IPS DF 6.9 (cell line): ENCODE measurements at places on chromosomes 5 and 9.

GRCh38 chr5:109563739-109564138 lies 126.0 kb upstream of the MAN2A1 start:
- DNase-seq, result no peak

- DNase-seq, result no peak
Measured at GRCh38 chr5:83686251-83686650, 34.4 kb downstream of the HAPLN1 start.

- no peak for DNase-seq
Measured at GRCh38 chr5:102089883-102090282, 206.2 kb downstream of the SLCO4C1 start.

DNA sequence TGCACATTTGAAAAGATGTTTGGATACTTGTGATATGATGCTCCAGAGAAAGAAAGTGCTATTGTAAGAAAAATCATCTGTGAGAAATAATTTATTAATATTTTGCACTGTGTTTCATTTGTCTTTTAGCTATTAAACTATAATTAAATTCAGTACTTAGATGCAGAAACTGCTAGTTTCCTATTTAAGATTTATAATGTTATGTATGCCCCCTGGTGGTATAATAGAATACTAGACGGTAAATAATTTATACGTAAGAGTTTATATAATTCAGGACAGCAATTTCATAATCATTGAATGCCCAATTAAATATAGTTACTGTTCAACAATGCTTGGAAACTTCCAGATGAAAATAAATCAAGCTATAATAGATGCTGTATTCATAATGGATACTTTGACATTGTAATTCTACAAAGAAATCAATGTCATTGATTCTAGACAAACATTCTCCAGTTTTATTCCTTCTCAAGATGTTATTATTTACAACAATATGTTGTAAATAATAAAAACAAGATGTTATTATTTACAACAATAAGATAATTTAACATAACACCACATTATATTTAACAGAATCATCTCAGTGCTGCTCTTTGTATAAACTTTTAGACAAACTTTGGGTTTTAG lies 101.0 kb downstream of the TMEM232 start:
- no peak for DNase-seq

- no peak for DNase-seq
Measured at GRCh38 chr9:135994501-135995192, 33.5 kb upstream of the UBAC1 start.

GRCh38 chr5:161278739-161279660 lies 267.5 kb downstream of the GABRB2 start:
- DNase-seq, result no peak

DNA sequence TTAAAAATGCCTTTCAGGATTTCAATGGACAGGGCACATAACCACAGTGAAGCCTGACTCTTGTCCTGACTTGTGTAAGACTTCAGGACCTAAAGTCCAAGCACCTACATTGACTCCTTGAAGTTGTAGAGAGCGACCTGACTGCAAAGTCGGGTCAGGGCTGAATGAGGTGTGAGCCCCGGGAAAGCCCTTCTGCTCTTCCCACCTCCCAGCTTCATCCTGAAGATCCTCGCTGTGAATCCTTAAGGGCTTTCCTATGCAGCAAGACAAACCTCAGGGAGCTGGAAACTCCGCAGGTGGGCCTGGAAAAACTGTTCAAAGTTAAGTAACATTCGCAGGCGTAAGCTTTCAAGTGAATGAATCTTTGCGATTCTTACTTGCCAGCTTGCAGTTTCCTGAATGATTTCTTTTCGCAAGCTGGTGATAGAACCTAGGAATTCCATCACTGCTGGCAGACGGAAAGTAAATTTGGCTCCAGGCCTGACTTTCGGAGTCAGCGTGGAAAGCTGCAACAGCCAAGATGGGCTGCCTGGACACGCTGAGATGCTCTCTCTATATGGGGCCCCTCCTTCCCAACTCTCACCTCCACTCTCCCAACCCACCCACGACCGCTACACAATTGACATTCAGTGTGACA lies 10.9 kb downstream of the SEMA5A start:
- no peak for DNase-seq

- no peak for DNase-seq
Measured at GRCh38 chr5:114097570-114097969, 264.3 kb upstream of the KCNN2 start.

DNA sequence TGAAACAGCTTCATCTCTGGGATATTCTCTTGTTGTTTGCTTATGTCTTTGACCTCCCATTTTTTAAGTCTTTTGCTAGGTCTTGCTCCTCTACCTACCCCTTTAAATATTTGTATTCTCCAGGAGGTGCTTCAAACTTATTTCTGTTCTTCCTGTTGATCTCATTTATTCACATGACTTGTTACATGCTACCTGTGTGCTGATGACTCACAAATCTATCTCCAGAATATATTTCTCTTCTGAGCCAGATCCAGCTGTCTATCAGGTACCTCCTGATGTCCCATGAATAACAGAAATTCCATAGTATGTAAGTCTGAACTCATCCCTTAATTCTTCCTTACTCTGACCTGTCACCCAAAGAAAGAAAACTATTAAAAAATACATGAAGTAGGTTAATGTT lies 11.0 kb downstream of the NIPBL start:
- DNase-seq, result no peak

DNA sequence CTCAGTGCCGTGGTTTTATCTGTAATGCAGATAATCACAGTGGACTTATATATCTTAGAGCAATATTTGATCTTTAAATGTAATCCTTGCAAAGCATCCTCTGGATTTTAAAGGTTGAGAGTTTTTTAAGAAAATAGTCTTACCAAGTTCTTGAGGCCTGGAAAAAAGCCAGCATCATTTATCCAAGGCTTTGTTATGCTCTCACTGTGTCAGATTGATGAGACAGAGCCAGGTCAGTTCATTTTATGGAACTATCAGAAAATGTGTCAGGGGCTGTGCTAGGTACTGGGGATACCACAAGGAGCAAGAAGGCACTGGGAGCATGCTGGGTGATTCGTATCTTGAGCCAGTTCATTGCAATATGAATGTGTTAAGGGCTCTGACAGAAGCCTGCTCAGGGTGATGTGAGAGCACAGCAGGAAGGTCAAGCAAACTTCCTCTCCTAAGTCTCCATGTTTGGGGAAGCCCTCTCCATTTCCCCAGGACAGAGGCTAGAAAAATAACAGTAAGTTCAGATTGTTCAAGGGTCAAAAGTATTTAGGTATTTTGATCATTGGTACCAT lies 19.7 kb downstream of the C7 start:
- no peak for DNase-seq

GRCh38 chr9:16743375-16743774 lies 127.1 kb downstream of the BNC2 start:
- no peak for DNase-seq

- DNase-seq, result no peak
Measured at GRCh38 chr9:33225319-33226147, 14.4 kb upstream of the SPINK4 start.

GRCh38 chr5:10736808-10737207 lies 24.2 kb downstream of the DAP start:
- no peak for DNase-seq

DNA sequence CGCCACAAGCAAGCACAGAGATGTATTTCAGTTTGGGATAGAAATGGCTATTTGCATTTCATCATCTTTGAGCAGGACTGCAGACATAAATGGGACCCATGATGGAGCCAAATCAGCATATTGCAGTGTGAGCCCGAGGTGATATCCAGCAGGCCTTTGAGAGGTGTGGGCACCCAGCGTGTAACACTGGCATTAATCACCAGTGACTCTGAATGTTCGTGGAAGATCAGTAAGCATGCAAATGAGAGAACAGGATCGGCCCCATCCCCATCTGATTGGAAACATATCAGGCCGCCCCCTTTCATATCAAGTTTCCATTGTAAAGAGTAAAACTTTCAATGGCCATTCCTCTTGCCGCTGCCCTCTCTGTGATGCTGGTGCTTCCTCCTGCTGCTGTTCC lies 84.0 kb downstream of the GTF3C4 start:
- no peak for DNase-seq

DNA sequence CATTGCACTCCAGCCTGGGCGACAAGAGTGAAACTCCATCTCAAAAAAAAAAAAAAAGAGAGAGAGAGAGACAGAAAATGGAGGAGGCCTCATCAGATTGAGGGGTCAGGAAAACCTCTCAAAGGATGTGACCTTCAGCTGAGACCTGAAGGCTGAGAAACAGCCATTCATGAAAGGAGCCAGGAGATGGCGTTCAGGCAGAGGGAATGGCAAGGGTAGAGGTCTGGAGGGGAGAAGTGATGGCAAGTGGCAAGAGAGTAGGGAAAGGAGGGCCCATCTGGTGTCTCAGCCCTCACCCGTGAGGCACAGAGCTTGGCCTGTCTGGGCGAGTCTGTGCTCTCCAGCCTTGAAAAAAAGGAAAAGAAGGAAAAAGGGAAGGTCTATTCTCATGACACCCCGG lies 17.0 kb downstream of the CAMK2A start:
- no peak for DNase-seq

GRCh38 chr9:33430942-33431341 lies 16.5 kb downstream of the AQP3 start:
- no peak for DNase-seq

GRCh38 chr5:165565911-165566310 lies 2060.5 kb downstream of the MAT2B start:
- DNase-seq, result no peak

DNA sequence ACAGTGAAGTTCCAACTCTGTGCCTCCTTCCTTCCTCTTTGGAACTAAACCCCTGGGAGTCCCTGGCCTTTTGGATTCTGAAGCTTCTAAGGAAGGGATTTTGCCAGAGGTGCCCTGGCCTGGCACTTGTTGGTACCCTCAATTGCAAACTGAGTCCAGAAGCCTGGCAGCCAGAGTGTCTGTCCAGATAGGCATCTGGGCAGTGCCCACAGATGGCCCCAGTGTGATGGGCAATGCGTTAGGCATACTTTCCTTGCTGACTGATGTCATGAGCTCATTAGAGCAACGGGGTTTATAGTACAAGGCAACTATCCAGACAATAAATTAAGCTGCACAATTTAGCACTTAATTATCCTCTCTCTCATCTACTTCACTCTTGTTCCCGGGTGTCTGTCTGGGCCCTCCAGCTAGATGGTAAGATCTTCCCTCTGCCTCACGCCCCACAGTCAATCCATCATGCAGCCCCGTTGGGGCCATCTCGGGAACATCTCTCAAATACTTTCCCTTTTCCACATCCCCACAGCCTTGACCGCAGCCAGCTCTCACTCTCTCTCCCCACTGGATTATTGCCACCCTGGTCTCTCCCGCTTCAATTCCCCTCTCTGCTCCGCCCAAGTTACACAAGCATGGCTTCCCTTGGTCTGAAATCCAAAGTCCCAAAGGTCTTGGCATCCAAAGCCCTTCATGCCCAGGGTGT lies 157.5 kb upstream of the SMIM23 start:
- no peak for DNase-seq

DNA sequence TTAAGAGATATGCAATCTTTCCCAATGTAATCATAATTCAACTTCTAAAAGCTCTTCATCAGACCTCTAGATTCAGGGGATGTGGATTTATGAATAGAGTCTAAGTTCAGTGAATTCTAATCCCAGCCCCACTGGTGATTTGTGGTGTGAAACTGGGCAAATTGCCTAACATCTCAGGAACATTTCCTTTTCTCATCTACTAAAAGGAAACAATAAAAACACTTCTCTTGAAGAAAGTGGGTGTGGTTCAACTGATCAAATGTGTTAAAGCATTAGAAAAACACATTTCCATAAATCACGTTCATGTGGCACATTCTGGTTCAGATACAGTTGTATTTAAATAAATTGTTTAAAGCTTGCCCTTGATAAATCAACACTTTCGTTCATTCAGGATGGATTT lies 631.7 kb upstream of the CDH6 start:
- no peak for DNase-seq

DNA sequence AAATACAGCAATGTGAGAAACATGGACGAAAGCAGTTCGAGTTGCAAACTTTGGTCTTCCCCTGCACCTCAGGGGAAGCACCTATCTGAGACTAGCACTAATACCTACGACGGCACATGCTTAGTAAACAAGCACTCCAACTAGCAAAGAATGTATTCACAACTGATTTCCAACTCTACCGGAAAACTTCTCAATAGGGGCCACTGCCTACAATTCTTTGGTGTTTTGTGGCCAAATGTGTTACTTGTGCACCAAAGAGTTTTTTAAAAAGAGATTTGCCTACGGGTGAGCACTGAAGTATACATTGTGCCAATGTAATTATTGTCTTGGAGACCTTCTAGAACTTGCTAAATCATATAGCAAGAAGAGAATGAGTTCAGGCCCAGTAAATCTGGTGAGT lies 12.2 kb downstream of the ENC1 start:
- DNase-seq, result no peak

GRCh38 chr5:58629271-58630159 lies 46.6 kb downstream of the RAB3C start:
- DNase-seq, result no peak

GRCh38 chr5:459562-460272 lies 16.7 kb downstream of the EXOC3 start:
- DNase-seq, result no peak

DNA sequence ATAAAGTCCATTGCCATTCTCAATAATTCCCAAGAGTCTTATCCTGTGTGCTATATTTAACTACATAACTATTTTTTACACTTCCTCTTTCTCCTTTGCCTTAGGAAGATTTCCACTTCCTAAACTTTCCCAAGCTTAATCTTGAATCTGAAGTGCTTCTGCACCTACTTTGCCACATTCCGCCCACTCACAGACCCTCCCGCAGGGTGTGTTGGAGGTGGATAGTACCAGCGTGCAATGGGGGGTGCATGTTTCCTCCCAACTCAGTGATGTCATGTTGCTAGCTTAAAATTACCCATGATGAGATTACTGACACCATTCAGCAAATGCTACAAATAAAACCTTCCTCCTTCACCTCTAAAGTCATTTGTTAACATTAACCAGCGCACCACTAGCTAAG lies 460.2 kb downstream of the NR2F1-AS1 start:
- no peak for DNase-seq

DNA sequence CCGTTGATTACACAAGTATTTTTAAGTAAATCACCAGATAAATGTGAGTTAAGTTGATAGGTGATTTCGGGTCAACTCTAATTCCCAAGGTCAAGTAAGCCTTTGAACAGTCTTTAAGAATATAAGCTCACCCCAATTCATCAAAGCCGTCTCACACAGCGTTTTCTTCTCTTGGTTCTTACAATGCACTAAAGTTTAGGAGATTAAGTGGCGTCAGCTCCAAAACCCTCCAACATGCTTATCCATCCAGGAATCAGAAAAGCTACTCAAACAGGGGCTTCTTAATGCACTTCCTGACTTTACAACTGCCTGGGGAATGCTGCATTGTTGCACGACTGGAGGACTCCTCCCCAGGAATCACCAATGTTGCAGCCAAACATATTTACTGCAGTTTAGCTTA lies 206.2 kb upstream of the EFNA5 start:
- DNase-seq, result no peak

GRCh38 chr9:136835932-136836904 lies 6.1 kb upstream of the AJM1 start:
- no peak for DNase-seq

DNA sequence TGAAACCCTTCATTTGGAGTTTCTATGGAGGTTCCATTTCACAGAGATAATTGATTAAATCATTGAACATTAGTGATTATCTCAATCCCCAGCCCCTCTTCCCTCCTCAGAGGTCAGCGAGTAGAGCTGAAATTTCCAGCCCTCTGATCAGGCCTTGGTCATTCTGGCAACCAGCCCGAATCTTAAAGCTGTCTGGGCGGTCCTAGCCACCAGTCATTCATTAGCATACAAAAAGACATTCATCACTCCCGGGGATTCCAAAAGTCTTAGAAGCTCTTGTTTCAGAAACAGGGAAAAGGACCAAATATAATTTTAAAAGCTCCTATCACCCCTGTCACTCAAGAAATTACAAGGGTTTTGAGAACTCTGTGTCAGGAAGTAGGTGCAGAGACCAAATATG lies 41.3 kb downstream of the ZNF474 start:
- DNase-seq, result no peak

- DNase-seq, result no peak
Measured at GRCh38 chr5:35194635-35195471, 35.4 kb downstream of the PRLR start.
